ENCODE measurements at places on chromosomes 2 and 18.

DNA sequence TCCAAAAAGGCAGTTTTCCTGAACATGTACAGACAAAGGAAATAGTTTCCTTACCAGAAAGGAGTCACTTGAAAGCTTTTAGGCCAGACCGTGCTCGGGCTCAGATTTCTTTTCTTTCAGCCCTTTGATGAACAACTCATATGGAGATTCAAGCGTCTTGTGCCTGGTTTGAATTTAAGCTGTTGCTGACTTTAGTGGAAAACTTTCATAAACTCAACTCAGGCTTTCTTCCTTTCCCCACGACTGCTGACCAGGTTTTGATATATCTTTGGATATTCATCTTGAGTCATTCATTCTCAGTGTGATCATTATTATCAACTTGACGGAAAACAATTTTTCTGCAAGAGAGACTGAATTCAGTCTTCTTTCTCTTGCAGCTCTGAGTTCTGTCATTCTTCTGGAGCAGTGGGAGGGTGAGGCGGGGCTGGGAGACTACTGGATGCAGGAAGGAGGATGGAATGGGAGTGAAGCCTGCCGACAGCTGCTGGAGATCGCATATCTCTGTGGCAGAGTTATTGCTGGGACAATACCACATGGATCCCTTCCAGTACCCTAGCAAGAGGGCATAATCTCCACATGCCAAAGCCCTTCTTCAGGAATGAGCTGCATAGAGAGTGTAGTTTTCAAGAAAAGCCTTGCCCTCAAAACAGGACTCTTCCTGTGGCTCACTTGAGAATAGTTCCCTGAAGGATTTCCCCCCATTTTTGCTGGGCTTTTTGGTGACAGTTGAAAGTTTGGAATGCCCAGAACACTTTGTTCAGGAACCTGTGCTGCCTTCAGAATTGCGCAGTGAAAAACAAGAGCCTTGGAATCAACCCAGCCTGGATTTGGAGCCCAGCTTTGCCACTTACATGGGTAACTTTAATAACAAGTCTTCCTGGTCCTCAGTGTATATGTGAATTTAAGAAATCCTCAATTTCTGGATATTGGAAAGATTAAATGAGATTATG lies 364.4 kb downstream of the ZNF521 start:
- no peak for DNase-seq

DNA sequence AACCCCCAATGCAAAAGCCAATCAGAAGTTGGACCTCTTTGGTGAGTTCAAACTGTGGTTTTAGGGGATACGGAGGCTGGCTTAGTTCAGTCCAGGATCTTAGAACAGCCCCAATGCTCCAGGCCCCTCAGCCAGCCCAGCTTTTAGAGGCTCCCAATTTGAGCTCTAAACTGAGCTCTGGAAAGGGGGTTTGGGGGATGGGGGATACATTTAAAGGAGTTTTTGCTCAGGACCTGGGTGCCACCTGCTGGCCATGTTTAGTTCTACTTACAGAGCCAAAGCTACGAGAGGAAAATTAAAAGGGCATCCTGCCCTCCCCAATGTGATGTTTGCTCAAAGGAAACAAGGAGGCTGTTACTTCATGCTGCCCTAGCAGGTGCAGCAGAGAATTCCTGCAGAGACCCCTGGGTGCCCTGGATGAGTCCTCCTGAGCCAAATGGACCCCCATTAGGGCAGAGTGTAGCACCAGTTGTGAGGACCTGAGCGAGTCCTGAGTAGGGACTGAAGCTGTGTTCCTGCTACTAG lies 15.9 kb upstream of the TMEM214 start:
- peak; percentile 85 for DNase-seq

GRCh38 chr2:54020793-54021414 lies 50.1 kb upstream of the PSME4 start:
- DNase-seq: no peak

DNA sequence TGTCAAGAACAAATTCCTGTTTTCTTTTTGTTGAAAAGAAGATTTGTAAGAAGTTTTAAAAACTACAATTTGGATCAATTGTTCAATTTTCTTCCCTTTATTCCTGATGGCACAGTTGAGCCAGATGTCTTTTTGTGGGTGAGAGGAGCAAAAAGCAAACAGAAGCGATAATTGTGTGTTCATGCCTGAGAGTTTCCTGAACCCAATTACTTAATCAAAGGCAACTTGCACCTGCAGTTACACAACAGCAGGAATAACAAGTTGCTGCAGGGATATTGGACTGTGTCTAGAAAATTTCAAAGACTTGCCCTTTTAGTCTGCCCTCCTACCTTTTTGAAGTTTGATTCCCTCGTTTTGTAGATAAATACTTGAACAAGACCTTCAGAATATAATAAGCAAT lies 383.6 kb downstream of the DSEL start:
- no peak for DNase-seq

GRCh38 chr2:3299130-3299529 lies 78.5 kb downstream of the EIPR1 start:
- no peak for DNase-seq

DNA sequence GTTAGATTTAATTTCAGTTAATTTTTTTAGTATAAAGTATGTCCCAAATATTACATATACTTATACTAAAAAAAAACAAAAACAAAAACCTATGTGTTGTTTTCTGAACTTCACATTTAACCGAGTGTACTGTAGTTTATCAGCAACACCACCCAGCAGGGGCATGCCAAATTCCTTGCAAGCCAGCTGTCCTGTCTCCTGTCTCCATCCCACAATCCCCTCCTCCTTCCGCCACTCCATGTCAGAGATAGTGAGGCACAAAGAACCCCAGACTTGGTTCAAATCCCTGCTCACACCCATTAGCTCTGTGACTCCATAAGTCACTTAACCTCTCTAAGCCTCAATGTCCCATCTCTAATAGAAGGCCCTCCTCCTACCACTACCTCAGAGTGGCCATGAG lies 9.4 kb downstream of the CHST10 start:
- DNase-seq: no peak

GRCh38 chr2:86201671-86202335 lies 2.5 kb downstream of the MRPL35 start:
- no peak for DNase-seq

DNA sequence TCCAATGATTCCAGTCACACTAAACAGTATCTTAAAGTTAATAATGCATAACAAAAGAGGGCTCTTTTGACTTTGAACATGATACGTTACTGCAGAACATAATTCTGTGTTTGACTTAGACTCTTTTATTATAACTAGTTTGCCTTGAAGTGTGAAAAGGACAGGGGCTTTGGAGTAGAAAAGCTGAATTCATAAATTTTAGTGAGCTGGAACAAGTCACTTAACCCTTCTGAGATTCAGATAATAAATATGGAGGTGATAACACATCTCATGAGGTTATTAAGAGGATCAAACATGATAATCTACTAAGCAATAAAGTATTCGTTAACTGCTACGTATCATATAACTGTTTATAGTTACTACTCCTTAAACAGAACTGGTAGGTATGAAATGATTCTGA lies 44.7 kb upstream of the FLACC1 start:
- no peak for DNase-seq

- no peak for DNase-seq
Measured at GRCh38 chr2:19369341-19369955, 11.0 kb upstream of the OSR1 start.

- DNase-seq: no peak
Measured at GRCh38 chr2:138113871-138114525, 149.7 kb downstream of the HNMT start.

GRCh38 chr2:136081582-136082210 lies 36.3 kb downstream of the CXCR4 start:
- no peak for DNase-seq

DNA sequence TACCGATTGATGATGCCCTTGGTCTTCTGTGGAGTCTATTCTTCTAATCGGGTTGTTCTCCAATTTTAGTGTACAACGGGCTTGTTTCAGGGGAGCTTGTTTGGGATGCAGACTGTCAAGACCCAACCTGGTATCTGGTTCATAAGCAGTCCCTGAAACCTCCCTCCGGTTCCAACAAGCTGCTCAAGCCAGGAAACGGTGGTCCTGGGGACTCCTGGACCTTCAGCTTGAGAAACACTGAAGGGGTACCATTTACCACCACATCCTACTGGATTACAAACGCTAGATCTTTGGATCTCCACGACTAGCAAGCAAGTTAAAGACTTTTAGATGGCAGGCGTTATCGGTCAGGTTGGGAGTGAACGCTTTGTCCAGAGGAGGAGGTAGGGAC lies 2.0 kb downstream of the BCL2 start:
- DNase-seq: no peak

GRCh38 chr2:66555091-66555490 lies 120.2 kb downstream of the MEIS1 start:
- DNase-seq: no peak

DNA sequence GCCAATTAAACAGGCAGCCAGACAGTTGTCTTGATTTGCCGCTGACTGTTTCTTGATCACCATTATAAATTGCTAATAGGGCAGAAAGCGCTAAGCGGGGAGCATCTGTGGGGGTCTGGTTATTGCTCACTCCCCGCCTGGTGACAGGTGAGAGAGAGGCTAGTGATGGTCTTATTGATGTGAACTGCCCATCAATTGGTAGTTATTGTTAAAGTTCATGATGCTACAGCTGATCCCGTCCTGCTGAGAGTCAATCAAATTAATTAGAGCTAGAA lies 148.5 kb downstream of the LNPK start:
- no peak for DNase-seq

- no peak for DNase-seq
Measured at GRCh38 chr2:47405757-47406156, 2.8 kb downstream of the MSH2 start.

DNA sequence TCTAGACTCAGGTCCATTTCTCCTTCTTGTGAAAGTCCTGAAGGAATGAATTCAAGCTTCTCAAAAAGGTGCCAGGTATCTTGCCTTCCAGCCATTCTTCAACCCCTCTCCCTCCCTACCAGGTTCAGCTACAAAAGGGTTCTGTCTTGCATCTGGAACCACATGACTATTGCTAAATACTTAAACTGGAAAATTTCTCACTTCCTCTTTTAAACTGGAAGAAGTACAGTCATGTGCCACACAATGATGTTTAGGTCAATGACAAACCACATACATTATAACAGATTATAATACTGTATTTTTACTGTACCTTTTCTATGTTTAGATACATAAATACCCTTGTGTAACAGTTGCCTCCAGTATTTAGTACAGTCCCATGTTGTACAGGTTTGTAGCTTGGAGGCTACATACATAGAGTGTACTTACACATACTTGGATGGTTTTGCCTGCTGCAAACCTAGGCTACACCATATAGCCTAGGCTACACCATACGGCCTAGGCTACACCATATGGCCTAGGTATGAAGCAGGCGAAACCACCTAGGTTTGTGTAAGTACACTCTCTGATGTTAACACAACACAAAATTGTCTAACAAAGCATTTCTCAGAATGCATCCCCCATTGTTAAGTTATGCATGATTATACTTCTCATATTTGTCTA lies 142.0 kb upstream of the DNMT3A start:
- DNase-seq: no peak

- DNase-seq: no peak
Measured at GRCh38 chr18:3688690-3689089, 238.7 kb downstream of the TGIF1 start.

GRCh38 chr2:1696472-1696871 lies 47.8 kb downstream of the PXDN start:
- no peak for DNase-seq

DNA sequence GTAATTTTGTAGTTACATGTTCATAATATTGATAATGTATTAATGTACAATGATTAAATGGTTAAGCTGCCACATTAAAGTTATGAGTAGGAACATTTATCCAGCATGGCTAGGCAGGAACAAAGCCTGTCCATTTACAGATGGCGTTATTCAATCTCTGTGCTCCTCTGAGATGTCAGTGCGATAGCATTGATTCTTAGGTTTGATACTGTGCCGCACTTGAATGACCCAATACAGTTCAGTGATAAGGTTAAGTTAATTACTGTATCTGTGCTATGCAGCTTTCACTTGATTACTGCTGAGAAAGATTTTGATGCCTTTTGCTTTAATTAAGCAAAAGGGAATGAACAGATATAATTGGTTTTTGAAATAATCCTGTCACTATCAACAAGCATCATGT lies 111.8 kb downstream of the ZNF407 start:
- no peak for DNase-seq

DNA sequence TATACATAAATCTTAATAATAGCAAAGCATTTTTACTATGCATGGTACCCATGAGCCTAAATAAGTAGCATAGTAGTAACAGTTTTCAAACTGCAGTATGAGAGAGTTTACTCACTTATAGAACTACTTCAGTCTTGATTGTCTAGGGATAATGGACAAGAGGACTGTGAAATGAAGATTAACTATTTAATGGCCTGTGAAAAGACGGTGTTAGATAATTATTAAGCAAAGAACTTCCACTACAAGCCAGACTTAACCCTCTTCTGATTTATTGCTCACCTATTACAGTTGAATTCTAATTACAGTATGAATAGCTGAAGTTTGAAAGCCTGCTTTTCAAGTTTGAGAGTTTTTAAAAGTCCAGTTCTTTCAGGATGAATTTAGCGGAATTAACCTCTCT lies 18.9 kb downstream of the PIK3C3 start:
- no peak for DNase-seq

DNA sequence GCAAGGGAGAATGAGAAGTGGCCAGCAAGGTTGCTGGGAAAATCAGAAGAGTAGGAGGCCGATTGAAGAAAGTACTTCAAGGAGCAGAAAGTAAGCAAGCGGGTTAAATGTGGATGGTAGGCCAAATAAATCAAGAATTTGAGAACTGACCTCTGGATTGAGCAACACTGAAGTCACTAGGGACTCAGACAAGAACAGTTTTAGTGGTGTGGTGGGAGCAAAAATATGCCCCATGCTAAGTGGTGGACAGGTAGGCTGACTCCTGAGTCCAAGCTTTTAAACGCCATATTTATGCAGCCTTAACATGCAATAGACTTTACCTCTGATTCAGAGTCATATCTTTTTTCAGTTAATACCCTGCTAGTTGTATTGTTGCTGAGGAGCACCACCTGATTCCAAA lies 4.5 kb downstream of the TRABD2A start:
- no peak for DNase-seq

- peak; percentile 38 for DNase-seq
Measured at GRCh38 chr18:54607213-54608027, 16.4 kb downstream of the DYNAP start.

GRCh38 chr18:54679318-54680149 lies 88.5 kb downstream of the DYNAP start:
- no peak for DNase-seq

- DNase-seq: no peak
Measured at GRCh38 chr18:10197097-10197496, 257.3 kb upstream of the APCDD1 start.

DNA sequence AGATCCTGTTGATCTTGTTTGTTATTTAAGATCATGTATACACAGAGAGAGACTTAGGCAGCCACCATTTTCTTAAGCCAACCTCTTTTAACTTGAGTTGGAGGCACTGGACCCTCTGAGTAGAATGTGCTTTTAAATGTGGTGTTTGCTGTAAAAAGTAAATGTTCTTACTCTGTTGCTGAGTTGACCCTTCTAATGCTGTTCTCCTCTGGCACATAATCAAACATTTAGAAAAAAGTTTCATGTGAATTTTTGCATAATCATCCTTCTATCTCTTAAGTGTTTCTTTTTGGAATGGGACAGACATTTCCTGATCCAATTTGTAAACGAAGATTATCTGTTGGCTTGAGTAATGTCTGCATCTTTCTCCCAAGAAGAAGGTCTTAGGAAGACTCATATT lies 255.1 kb upstream of the ETAA1 start:
- no peak for DNase-seq

GRCh38 chr2:18123577-18123976 lies 245.1 kb downstream of the KCNS3 start:
- DNase-seq: no peak

GRCh38 chr18:40532046-40532445 lies 1423.0 kb upstream of the PIK3C3 start:
- DNase-seq: no peak

All from H1 (cell line).